Left cardiac atrium (tissue), 4 donors: ENCODE measurements at places on chromosomes 12 and 14.

DNA sequence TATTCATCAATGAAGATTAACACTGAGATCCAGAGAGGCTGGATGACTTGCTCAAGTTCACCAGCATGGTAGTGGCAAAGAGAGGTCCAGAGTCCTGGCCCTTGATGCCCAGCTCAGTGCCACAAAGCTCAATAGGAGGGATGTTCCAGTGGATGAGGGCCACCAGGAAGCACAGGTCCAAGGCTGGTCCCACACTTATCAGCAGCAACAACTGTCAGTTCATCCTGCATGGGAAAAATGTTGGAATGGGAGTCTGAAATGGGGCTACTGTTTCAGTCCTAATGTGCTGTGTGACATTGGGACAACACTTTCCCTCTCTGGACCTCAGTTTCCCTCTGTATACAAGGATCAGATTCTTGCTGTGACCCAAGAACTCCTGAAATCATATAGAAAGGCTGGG is 11.2 kb downstream of the SERPINA5 start:
- DNase-seq: no peak

DNA sequence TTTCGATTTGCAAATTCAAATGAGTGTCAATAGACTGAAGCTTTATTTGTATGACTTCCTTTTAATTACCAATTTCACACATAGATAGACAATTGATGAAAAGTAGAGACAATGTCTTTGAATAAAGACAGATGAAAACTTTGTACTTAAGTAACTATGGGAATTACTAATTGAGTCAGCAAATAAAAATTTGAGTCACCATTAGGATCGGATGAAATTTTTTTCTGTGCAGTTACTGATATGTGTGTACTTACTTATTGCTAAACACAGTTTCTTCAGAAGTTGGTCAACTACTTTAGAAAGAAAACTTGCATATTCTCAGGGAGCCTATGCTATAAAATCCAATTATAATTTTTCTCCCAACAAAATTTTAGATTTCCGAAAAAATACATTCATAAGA is 224.9 kb upstream of the SLC16A7 start:
- no peak for DNase-seq

- DNase-seq: no peak
Measured at GRCh38 chr12:41039461-41039860, 148.7 kb upstream of the PDZRN4 start.

DNA sequence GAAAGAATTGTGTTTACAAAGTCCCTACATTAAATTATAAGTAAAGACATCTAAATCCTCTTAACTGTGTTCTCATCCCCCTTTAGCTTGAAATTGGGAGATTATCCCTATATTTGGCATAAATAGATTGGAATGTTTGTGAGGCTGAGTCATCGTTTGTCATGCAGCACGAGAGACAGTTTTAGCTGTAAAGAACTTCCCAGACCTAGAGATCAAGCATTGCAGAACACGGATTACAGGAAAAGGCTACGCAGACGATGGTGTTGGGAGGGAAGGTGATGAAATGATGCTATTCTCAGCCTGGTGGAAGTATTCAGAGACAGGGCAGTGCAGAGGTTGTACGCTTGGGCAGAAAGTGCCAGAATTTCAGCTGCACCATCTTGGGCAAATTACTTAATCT is 93.8 kb downstream of the PTPRB start:
- DNase-seq: no peak

GRCh38 chr14:24834956-24835355 is 201.0 kb upstream of the GZMB start:
- no peak for DNase-seq

- DNase-seq: no peak
Measured at GRCh38 chr12:46855760-46856159, 30.0 kb upstream of the SLC38A4 start.

DNA sequence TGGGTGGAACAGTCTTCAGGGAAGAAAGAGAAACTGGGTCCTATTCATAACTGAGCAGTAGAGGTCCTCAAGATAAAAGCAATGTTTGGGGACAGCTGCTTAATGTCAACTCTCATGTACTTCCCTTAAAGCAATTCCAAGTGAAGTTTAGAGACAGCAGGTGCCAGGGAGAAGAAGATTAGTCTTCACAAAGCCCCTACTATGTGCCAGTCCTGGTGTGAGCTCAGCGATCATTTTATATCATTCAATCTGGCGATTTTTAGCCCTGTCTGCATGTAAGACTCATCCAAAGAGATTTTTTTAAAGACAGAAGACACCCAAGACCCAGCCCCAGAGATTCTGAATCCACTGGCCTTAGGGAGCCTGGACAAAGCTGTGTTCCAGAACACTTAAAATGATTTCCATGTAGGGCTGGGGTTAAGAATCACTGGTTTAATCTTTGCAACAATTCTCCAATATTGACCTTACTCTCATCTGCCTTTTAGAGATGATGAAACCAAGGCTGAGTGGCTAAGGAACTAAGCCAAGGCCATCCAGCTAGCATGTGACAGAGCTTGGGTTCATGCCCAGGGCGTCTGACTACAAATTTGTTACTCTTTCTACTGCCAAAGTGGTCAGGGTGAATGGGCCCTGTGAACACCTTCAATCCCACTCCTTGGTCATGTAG is 404.5 kb upstream of the TBX3 start:
- peak; percentile 24 for DNase-seq

DNA sequence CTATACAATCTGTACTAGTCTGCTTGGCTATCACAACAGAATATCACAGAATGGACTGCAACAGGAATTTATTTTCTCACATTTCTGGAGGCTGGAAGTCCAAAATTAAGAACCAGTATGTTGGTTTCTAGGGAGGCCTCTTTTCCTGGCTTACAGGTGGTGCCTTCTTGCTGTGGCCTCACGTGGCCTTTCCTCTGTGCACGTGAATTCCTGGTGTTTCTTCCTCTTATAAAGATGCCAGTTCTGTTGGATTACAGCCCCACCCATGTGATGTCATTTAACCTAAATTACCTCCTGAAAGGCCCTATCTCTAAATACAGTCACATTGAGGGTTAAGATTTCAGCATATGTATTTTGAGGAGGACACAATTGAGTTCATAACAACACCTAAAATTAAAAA is 32.1 kb upstream of the C2CD5 start:
- DNase-seq: no peak

DNA sequence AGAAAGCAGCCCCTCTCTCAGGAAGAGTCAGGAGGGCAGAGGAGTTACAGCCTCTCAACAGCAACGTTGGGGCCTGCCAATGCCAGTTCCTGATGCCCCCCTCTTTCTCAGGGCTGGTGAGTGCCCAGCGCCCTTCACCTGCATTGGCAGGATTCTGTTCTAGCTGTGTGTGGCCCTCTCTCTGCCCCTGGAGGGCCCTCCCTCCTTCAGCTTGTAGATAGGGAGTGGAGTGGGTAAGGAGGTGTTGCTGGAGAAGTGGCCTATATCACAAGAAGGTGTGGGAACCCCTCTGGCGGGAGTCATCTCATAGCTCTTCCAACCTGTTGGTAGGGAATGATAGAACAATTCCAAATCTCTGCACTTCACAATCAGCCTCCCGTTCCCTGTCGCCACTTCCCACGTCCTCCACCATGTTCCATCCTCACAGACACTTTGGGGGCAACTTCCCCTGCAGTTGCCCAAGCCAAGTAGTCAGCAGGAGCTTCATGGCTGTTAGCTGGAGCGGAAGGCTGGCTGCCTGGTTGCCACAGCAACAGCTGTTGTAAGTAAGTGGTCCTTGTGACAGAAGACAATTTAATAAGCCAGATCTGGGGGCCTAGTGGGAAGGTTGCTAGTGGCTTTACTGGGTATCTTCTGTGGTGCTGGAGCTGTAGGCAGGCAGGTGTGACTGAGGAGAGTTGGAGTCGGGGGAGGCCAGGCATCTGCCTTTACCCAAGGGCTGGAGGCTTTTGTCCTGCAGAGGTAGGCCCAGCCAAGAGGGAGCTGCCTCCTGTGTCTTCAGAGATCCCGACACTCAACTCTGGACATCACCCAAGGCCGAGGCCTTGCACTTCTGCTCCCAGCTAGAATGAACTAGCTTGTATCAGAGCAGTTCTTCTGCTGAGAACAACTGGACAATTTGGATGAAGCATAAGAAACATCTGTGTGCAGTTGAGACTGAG is 38.4 kb downstream of the GALNT16 start:
- no peak for DNase-seq

DNA sequence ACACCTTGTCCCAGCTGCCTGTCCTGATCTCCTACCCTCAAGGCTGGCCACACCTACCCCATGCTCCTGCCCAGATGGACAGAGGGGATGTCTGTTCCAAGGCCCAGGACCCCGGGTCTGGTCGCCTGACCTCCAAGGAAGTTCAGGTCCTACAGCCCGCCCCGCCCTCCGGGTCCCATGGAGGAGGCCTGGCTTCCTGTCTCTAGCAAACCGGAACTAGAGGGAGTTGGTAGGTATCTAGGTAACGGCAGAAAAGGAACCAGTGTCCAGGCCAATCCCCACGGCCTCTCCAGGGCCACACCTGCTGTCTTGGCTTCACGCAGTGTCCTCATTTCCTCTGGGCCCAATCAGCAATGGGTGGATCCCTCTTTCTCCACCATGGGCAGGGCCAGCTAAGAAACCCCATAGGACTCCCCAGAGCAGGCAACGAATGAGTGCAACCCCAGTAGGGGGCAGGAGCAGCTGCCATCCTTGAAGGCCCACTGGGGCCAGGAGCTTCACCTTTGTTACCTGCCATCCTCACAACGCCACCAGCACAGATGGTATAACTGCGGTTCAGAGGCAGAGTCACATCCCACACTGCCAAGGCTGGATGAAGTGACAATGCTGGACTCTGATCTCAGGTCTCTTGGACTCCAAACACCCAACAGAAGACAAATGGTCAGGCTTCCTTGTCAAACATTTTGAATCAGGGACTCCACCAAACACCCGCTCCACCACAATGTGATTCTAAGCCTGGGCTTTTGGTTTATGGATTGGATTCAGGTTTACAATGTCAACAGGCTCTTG is 25.1 kb upstream of the RPLP0 start:
- no peak for DNase-seq

GRCh38 chr14:91119556-91120311 is 5.9 kb downstream of the DGLUCY start:
- DNase-seq: no peak
